ENCODE measurements at places on chromosomes 7 and 10.

GRCh38 chr10:33335801-33336581 is 1.5 kb upstream of the NRP1 start:
- DNase-seq, result no peak

DNA sequence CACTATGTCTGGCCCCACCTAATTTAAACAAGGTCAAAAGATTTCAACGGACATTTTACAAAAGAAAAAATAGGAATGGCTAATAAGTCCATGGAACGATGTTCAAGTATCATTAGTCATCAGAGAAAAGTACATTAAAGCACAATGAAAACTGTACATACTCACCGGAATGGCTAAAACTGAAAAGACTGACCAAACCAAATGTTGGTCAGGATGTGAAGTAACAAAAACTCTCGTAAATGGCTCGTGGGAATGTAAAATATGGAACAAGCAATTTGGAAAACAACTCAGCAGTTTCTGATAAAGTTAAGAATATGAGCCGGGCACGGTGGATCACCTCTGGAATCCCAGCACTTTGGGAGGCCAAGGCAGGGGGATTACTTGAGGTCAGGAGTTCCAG is 65.7 kb upstream of the PARD3 start:
- DNase-seq, result no peak

DNA sequence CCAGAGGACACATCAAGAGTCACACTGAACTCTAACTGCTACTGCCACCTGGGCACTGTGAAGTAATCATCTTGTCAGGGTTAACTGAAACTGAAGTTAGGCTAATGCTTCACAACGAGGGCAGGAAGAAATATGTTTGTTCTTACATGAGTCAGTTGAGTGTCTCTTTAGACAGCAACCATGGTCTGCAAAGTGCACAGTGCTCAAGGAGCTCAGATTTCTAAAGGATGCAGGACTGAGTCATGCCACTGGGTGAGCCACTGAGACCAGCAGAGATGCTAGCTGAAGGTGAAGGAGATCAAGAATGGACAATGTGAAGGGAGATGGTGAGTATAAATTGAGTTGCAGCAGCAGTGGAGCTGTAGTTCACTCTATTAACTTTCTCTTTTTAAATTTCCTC is 76.0 kb upstream of the CTTNBP2 start:
- no peak for DNase-seq

DNA sequence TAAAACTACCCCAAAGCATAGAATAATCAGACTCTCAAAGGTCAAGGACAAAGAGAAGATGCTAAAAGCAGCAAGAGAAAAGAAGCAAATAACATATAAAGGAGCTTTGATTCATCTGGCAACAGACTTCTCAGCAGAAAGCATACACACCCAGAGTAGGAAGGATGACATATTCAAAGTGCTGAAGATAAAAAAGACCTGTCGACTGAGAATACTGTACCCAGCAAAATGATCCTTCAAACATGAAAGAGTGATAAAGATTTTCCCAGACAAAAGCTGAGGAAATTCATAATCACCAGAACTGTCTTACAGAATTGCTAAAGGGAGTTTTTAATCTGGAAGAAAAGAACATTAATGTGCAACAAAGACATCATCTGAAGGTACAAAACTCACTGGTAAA is 14.9 kb downstream of the KCNK18 start:
- no peak for DNase-seq

- no peak for DNase-seq
Measured at GRCh38 chr7:37671876-37672275, 11.7 kb upstream of the GPR141 start.

GRCh38 chr7:913736-914520 is 37.6 kb downstream of the GET4 start:
- DNase-seq, result no peak

DNA sequence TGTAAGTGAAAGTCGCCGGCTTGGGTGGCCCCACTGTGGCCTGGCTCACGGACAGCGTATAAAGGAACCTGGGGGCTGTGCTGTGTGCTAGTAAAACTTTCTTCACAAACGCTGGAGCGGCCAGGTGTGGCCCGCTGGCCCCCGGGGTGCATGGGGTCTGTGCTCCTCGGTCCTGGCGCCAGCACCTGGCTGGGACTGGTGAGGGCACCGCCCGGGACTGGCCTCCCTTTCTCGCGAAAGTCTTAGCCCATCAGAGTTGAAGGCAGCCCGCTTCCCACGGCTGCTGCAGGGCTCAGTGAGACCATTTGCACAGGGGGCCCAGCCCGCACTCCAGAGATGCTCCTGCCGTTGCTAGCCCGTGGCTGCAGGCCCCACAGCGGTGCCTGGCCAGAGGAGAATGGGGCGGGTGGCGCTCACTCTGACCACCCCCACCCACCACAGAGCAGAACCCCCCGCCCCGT is 5.8 kb downstream of the PWWP2B start:
- DNase-seq, result no peak

DNA sequence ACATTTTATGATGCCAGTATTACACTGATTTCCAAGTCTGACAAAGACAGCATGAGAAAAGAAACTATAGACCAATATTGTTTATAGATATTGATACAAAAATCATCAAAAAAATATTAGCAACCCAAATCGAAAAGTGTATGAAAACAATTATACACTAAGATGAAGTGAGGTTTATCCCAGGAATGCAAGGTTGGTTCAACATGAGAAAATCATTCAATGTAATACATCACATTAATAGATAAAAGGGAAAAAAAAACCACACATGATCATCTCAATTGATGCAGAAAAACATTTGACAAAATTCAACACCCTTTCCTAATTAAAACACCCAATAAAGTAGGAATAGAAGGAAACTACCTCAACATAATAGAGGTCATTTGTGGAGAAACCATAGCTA is 153.9 kb downstream of the DNAJC1 start:
- no peak for DNase-seq

DNA sequence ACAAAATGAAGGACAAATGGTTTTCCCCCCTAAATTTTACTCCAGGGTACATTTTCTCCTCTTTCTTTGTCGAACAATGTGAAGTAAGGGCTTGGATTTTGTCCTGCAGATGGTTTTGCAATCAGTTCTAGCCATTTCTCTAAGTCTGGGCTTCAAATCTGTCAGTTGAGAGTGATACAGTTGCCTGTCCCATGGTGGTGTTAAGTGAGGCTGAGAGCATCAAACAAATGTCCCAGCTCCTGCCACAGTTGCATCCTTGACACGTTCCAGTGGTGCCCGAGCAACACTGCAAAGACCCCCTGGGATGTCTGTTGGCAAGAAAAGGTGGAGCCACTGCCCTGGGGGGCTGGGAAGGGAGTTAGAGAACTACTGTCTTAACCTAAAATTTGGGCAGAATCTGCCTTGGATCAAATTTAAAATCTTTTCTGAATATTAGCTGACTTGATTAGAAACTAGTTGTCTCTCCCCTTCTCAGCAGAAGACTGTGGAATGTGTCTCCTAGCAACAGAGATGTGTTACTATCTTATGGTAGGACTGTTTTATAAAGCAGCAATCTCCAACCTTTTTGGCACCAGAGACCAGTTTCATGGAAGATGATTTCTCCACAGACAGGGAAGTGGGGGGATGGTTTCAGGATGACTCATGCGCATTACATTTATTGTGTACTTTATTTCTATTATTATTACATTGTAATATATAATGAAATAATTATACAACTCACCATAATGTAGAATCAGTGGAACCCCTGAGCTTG is 102.0 kb upstream of the STEAP1B start:
- DNase-seq, result no peak

GRCh38 chr7:95690367-95690947 is 81.9 kb upstream of the DYNC1I1 start:
- DNase-seq, result no peak

- DNase-seq, result no peak
Measured at GRCh38 chr10:35874311-35875015, 232.4 kb upstream of the FZD8 start.

GRCh38 chr10:100709146-100710082 is 36.0 kb upstream of the PAX2 start:
- no peak for DNase-seq

GRCh38 chr10:78269060-78269459 is 235.4 kb downstream of the RPS24 start:
- DNase-seq, result no peak
